ENCODE measurements at places on chromosomes 13 and 19.
A peak's percentile ranks its signal among the peaks of the same experiment; 100 is the strongest.

DNA sequence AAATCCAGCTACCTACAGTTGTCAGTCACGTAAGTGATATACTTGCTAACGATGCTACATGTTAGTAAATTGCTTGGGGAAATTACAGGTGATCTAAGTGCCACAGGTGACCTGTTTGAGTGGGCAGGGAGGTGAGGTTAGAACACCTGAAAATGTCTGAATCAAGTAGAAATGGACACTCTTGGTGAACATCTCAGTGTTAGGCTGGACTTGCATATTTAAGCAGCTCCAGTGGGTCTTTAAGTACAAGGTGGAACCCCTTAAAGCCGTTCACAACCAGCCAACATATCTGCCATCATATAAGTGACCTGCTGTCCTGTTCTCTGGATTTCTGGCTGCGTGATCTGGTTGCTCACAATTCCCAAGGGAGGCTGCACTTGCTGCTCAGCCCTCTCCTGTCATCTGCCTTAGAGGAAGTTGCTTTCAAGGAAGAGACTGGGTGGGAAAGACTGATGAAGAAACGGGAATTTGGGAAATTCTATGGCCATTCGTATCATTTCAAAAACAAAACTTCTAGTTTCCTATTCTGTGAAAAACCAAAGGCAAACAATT is 244.0 kb downstream of the DCLK1 start:
- no peak for DNase-seq

DNA sequence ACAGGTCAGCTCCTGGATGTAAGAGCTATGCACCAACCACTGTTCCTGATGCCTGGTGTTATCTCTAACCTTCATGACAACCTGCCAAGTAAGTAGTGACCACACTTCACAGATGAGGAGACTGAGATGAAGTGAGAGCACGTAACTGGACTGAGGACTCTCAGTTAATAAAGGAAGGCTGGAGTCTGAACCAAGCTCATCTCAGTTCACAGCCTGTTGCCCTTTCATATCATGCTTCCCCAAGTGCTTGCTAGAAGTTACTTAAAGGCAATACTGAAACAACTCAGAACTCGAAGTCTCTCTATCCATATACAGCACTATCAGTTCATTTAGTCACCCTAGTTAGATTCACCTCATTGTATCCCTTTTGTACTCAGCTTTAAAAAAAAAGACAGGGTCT is 119.7 kb downstream of the ABCC4 start:
- DNase-seq = no peak

GRCh38 chr19:13051557-13052165 is 51.0 kb downstream of the LYL1 start:
- DNase-seq = no peak

DNA sequence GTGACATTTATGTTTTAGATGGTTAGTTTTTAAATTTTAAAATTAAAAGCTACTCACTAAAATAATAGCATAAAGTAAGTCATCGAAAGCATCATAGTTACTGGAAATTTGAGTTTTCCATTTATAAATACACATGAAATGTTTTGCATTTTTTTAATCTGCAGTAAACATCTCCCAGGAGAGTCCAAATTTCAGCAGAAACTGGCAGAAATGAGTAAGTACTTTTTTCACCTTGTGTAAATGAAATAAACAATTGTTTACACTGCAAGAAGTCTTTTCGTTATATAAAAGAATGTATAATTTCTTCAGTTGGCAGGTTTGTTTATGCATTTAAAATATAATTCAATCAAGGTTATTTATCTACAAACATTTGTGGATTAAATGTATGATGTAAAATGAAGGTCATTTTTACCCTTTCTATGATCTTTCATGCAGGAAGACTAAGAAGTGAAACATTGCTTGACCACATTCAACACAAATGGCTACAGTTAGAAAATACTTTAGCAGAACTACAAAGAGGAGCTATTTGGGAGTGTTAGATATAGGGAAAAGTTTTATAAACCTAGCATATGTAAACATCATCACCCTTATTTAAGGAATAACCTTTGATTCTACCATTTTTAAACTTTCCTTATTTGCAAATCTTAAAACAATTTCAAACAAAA is 55.6 kb downstream of the RCBTB2 start:
- no peak for DNase-seq

DNA sequence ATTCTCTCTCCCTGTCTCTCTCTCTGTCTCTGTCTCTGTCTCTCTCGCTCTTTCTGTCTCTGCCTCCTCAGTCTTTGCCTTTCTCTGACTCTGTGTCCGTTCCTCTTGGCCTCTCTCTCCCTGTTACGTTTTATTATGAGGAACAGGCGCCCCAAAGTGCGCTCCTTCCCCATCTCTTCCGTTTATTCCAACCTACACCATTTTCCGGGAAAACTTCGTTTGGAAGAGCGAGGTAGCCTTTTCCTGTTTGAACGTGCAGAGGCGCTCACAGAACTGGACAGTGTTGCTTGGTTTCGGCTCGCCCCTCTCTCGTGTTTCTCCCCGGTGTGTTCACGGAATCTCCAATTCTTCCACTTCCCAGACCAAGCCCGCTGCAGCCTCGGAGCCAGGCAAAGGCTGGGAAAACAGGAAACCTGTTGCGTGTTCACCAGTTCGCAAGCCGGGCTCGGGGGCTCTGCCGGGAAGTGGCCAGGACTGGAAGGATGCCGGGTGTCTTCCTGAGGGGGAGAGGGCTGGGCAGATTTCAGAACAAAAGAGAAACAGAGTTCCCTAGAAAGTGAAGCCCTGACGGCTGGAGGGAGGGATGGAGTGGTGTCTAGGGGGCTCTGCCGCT is 605 bp downstream of the TMEM255B start:
- DNase-seq = no peak

GRCh38 chr13:93183302-93183701 is 43.3 kb upstream of the GPC6 start:
- no peak for DNase-seq

GRCh38 chr19:1613808-1614570 is 8.7 kb upstream of the UQCR11 start:
- DNase-seq = no peak

GRCh38 chr19:28034936-28035335 is 1178.0 kb downstream of the UQCRFS1 start:
- no peak for DNase-seq

GRCh38 chr13:104954210-104954609 is 1581.3 kb downstream of the EFNB2 start:
- DNase-seq = no peak

DNA sequence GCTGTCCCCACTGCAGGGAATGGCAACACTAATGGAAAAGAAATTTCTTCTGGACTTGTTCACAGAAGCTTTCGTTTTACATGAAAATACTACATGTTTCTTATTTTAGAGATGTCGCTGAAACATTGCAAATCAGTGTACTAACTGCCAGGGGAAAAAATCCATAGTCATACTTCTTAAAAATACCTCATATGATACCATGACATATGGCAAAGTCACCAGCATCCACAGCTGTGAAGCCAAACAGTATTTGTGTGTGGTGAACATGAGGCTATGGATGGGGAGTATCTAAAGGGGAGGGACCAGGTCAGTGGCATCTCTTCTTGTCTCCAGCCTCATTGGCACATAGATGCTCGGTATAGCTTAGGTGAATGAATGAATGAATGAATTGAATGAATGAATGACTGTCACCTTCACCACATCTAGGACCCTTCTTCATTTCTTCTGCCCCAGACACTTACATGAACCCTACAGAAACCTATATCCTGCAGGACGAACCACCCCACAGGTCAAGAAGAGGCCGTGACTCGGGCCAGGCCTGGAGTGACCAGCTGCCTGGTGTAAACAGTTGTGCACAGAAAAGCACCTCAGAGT is 14.6 kb upstream of the CD33 start:
- no peak for DNase-seq

DNA sequence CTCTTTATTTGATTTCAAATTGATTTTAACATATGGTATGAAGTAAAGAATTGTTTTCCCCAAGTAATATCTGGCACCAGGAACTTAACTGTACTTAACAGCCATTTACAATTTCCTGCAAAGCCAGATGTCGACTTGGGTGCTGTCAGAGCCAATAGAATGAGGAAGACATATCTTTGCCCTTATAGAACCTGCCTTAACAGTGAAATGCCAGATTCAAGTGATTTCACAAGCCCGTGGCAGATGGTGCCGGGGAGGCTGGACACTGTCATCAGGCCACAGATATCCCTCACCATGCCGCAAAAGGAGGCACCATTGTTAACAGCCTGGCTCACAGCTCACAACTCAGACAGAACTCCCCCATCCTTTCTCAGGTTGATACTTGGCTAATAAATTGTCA is 48.7 kb downstream of the ESD start:
- no peak for DNase-seq

GRCh38 chr19:19595171-19595701 is 23.3 kb downstream of the PBX4 start:
- no peak for DNase-seq

GRCh38 chr13:25354377-25354776 is 17.4 kb upstream of the ATP8A2 start:
- DNase-seq = no peak

DNA sequence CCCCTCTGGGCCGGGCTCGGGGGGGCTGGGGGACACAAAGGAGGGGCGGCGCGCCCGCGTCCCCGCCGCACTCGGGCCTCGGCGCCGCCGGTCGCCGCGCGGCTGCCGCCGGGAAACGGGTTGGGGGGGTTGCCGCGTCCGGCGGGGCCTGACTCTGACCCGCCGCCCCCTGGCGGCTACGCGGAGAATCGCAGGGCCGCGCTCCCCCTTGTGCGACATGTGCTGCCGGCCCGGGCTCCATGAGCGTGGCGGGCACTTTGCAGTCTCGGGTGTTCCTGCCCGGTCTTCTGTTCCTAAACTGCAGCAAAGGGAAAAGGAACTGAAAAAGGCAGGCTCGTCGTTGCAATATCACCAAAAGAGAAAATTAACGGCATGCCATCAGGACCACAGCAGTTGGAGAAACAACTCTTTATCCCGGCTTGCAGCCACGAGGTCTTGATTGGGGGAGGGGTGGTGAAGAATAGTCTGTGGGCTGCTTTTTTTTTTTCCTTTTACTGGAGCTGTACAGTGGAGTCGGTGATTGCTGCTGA is 1.5 kb downstream of the MIR17HG start:
- DNase-seq = peak; percentile 82

GRCh38 chr13:79501538-79502232 is 20.7 kb downstream of the NDFIP2 start:
- no peak for DNase-seq

DNA sequence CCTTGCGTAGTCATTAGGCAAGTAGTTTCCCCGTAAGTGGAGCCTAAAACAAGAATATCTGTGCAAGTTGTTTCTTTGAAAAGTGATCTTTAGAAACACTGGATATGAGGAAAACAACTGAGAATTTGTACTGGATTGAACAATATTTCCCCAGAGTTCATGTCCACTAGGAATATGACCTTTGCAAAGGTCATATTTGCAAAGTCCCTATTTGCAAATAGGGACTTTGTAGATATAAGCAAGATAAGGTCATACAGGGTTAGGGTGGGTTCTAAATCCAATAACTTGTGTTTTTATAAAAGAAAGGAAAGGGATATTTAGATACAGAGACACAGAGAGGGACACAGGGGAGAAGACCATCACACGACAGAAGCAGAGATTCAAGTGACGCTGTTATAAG is 489.2 kb upstream of the ATXN8OS start:
- no peak for DNase-seq

DNA sequence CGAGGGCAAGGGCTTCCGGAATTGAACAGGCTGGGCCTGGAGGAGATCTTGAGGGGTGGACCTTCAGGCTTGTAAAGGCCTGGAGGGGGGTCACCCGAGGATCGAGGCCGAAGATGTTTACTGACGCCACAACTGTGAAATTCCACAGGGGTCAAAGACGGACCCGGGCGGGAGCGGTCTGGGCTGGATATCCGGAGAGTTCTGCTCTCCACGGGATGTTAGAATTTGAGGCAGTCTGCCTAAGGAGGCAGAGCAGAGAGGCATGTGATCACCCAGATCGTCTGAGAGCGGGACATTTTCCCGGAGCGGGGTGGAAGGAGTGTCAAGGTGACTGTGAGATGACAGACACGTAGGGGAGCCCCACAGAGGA is 13.2 kb downstream of the KLHL26 start:
- DNase-seq = no peak
